K562 (cell line): ENCODE measurements at places on chromosomes 16 and 17.

- no peak for DNase-seq
Observed at GRCh38 chr17:40417258-40417608, 463 bp downstream of the TOP2A start.

- DNase-seq = no peak
Observed at GRCh38 chr16:80580109-80580832, 39.5 kb downstream of the DYNLRB2 start.

GRCh38 chr16:10100829-10101228, 81.4 kb downstream of the GRIN2A start:
- no peak for DNase-seq

DNA sequence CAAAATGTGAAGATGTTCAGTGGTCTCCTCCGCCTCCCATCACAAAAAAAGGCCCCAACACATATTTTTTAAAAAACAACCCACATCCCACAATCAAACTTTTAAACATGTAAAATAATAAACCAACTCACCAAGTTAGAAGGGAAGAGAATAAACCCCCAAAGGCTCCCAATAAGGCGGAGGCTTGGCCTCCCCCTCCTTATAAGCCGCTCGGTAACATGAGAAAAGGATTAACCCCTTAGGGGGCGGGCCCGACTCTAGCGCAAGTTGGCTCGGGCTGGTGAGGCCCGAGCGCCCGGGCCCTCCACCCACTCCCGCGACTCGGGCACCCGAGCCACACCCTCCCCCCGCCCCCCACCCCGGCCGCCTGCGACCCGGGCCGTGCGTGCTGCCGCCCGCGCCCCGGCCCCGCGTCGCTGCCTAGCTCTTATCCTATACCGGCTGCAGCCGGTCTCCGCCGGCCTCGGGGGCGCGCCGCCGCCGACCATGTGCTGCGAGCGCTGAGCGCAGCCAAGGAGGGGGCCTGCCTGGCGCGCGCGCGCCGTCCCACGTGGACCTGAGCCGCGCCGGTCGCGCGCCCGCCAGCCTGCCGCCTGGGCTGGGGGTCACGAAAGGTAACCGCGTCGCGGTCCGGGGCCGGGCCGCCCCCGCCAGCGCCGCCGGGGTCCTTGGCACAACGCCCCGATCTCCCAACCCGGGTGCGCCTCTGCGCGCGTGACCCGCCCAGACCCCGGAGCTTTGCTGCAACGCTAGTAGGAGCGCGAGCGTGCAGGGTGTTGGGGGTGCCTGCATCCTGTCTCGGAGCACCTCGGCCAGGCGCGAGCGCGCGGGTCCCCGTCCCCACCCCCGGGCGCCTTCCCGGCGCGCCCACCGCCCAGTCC, at the start of the genes ARSG and SLC16A6:
TSS of gene ARSG (plus strand) at position 541 of the 881 bp plus-strand sequence. CDS start 15,999 bp downstream, outside the sequence.
TSS of gene SLC16A6 (minus strand) at position 173 of the 881 bp plus-strand sequence. CDS start 12,807 bp downstream, outside the sequence.
- DNase-seq = peak; percentile 90

GRCh38 chr16:27449434-27450195, 47.6 kb downstream of the IL21R start:
- no peak for DNase-seq

DNA sequence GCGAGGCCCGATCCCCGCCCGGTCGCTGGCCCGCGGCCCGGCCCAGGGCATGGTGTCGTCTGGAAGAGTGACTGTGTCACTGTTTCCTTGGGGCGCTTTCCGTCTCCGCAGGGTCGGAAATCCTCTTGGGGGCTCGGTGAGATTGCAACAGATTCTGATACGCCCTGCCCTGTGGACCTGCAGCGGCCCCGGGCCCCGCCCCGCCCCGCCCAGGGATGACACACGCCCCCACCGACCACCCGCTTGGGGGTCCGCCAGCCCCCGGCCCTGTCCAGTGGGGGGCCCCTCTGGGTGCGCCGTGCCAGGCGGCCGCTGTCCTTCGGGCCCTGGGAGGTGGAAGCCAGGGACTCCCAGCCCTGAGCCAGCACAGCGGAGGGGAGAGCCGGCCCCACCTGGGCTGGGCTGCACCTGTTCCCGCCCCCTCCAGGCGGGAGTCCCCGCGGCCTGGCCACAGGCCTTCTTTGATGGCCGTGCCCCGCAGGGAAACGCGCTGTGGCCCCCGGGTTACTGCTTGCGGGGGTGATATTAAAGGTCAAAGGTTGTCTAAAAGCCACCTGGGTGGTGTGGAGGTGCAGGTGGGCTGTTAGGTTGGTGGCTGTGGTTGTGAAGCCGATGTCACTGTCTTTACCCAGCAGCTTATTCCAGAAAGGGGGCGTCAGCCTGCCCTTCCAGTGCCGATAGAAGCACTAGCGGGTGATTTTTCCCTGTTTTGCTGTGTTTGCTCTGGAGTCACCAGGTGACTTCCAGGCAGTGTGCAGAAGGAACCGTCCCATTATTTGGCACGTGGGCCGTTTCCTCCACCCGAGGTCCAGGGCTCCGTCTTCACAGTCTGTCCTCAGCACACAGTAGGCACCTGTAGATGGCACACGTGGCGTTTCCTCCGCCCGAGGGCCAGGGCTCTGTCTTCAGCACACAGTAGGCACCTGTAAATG, 752 bp downstream of the TBC1D24 start:
- DNase-seq = peak; percentile 56

DNA sequence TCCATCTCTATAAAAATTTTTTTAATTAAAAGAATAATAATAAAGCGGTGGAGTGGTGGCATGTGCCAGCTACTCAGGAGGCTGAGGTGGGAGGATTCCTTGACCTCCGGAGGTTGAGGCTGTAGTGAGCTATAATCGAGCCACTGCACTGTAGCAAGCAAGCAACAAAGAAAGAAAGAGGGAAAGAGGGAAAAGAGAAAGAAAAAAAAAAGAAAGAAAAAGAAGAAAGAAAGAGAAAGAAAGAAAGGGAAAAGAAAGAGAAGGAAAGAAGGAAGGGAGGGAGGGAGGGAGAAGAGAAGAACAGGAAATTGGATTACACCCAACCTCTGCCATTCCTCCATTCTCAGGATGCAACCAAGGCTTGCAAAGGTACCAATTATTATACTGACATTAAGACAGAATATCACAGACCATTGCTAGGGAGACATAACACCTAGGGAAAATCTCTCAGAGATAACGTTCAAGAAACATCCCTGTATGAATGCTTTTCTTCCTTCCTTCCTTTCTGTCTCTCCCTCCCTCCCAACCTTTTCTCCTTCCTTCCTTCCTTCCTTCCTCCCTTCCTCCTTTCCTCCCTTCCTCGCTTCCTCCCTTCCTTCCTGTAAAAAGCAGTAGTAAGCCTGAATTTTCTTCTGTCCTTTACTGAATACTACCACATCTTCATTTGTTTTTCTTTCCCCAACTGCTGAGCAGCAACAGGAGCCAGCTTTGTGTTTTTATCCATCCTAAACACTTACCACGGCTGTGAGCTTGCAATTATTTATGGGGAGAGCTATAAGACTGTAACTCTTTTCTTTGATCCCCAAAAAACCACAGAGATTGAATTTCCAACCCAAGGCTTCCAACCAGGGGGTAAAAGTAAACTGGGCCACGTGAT, 1.8 kb upstream of the LITAF start:
- DNase-seq = no peak

GRCh38 chr17:42522798-42523278, 13.2 kb upstream of the NAGLU start:
- no peak for DNase-seq

DNA sequence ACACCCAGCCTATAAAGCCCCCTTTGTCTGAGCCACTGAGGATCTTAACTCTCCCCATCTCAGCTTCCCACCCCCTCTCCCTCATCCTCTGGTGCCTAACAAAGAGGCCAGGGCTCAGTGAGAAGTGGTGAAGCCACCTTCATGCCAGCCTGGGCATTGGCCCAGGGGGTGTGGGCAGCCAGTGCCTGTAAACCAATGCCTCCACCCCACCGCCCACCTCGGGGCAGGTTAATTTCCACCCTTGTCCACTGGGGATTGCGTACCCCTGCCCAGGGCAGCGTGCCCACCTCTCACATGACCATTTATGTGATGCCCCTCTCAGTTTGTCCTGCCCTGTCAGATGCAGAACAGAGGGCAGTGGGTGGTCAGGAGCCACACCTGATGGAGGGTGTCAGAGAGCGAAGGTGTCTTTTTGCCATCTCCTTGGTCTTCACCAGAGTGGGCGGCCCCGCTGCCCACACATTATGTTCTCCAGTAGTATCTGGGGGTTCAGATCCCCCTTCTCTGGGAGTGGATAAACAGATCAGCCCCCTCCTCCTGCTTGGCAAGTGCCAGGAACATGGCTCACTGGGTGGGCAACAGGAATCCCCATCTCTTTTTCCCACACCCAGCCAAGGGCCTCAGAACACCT, 10.1 kb upstream of the ARHGAP23 start:
- no peak for DNase-seq

GRCh38 chr17:50618941-50619340, 15.7 kb upstream of the ABCC3 start:
- DNase-seq = no peak

GRCh38 chr16:87968541-87968940, 17.3 kb downstream of the BANP start:
- DNase-seq = no peak

DNA sequence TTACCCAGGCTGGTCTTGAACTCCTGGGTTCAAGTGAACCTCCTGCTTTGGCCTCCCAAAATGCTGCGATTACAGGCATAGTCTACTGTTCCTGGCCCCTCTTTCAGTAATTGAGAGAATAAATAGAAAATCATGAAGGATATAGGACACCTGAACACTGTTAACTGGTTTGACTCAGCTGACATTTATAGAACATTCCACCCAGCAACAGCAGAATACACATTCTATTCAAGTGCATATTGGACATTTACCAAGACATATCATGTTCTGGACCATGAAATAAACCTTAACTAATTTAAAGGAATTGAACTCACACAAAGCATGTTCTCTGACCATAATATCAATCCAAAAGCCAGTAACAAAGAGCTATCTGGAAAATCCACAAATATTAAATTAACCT, 19.8 kb upstream of the BAIAP2 start:
- DNase-seq = no peak

GRCh38 chr16:10262377-10263132, 80.3 kb upstream of the GRIN2A start:
- DNase-seq = no peak

GRCh38 chr16:90072442-90073105, 4.6 kb downstream of the PRDM7 start:
- no peak for DNase-seq

- peak; percentile 53 for DNase-seq
Observed at GRCh38 chr17:47701608-47702007, 7.6 kb downstream of the TBKBP1 start.

DNA sequence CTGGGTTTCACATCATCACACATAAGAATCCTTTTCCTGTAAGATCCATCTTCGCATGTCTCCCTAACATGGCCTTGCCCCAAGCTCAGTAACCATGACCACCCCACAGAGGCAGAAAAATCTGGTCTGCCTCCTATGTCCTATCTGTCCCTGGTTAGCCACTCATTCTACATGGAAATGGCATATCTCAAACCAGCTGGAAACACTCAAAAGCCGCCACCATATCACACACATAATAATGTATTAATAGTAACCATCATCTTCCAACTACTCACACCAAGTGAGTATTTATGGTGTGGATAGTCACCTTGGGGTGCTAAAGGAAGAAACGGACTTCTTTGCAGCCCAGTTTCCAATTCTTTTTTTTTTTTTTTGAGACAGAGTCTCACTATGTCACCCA, 11.4 kb downstream of the FAM117A start:
- no peak for DNase-seq

- DNase-seq = no peak
Observed at GRCh38 chr17:41973408-41973811, 6.8 kb downstream of the CNP start.

- DNase-seq = peak; percentile 72
Observed at GRCh38 chr16:19502395-19503131, 19.3 kb downstream of the GDE1 start.

GRCh38 chr16:58449768-58450167, 50.2 kb upstream of the NDRG4 start:
- no peak for DNase-seq
